ENCODE measurements at places on chromosomes 3 and 15.

- DNase-seq, result no peak
These were observed 45.0 kb downstream of the MYO5A start for GRCh38 chr15:52483707-52484106.

GRCh38 chr3:148748283-148748682 is 50.6 kb downstream of the AGTR1 start:
- DNase-seq, result no peak

DNA sequence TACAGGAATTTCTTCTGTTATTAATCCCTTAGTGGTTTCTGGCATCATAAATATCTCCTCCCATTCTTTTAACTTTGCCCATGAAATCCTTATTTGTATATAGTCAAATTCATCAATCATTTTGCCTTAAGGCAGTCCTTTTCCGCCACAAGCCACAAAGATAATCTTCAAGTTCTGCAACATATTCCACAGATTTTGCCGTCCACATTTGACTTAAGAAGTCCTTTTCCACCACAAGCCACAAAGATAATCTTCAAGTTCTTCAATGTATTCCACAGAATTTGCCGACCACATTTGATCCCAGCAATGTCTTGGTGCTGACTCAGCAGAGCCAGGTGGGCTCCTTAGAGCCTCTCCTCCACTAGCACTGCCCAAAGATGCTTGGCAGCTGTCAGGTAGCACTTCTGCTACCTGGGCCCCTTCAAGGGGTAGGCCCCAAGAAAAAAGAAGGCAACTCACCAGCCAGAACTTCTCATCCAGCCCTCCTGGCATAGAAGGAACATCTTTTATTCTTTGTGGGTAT is 35.0 kb downstream of the SEC22C start:
- DNase-seq, result no peak

GRCh38 chr3:16512435-16513140 is 911 bp downstream of the RFTN1 start:
- DNase-seq, result peak; percentile 25

- no peak for DNase-seq
These were observed 40.5 kb upstream of the B3GNT5 start for GRCh38 chr3:183212565-183212964.

- DNase-seq, result no peak
These were observed 364.7 kb upstream of the TGFBR2 start for GRCh38 chr3:30241721-30242120.
